ENCODE measurements at places on chromosomes 3 and 15.

- no peak for DNase-seq
Measured at GRCh38 chr3:13600950-13601691, 52.2 kb downstream of the FBLN2 start.

GRCh38 chr15:62957130-62957529 lies 85.4 kb upstream of the TPM1 start:
- DNase-seq = no peak

DNA sequence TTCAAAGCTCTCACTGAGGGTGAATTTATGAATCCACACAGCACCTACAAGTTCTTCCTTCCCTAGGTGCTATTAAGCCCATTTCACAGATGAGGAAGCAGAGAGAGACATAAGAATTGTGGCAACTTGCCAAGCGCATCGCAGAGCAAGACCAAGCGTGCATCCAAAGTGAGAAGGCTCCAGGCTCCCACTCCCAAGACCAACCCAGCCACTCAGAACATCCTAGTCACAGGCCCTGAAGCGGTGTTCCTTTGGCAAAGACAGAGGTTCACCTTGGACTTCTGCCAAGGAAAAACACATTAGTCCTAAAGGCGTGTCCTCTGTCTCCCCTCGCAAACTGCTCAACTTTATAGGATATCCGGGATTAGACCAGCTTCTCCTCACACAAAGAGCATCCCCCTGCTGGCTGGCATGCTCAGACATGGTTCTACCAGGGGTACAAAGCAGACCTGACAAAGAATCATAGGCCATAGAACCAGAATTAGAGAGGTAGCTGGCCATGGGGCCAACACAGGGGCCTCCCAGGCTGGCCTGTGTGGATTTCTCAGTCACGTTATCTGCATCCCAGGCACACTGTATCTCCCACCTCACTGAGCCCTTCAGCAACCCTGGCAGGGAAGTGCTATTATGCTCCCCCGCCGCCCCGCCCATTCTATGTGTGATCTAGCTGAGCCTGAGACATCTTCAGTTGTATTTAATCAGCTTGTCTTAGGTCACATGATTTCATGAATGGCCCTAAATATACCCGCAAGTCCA lies 160.2 kb downstream of the FOXP1 start:
- no peak for DNase-seq

DNA sequence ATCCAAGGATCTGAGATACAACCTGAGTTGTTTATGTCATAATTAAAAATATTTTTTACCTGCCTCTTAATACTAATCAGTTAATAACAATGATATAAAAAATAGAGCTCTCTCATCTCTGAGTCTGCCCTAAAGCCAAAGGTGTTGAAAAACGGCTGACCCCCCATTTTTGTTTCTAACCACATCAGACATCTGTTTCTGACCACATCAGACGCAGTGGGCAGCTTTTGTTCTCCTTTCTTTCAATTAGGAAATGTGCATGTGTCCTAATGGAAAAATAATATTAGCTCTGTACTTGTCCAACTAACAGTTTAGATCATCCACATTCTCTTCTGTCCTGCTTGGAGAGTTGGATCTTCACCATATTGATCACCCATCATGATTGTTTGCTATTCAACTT lies 144.6 kb downstream of the SHOX2 start:
- no peak for DNase-seq

DNA sequence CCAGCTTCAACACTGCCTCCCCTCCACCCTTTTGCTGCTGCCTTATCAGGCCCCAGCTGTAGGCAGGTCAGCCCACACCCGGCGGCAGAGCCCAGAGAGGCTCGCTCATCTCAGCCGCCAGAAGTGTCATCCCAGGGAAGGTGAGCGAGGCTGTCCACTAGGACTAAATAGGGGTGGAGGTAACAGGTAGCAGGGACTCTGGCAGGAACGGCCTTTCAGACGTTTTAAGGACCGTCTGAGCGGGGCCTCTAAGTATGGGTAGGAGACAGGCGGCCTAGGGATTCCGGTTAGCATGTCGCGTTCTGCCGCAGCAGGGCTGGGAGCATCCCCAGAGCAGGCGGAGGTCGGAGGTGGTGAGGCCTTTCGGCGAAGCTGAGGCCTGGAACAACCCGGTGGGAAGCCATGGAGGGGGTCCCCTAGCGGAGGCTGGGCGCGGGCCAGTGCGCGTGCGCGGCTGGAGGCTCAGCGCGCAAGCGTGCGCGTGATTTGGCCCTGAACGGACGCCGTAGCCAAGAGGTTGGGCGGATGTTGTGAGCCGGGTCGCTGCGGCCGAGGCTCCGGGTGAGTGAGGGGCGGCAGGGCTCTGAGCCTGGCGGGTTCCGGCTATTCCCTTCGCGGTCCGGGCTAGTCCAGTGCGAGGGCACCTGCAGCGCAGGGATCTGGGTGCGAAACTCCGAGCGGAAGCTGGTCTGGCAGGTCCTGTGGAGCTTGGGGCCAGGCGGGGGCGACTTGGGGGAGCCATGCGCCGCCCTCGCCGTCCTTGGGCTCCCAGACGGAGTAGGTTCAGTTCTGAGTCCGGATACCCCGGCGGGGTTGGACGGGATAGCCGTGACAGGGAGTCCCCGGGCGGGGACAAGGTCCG lies at the start of the genes MST1 and RNF123:
TSS of gene MST1 (minus strand) at position 429 of the 862 bp plus-strand sequence. CDS start 783 bp downstream, outside the sequence.
TSS of gene RNF123 (plus strand) at position 512 of the 862 bp plus-strand sequence. CDS start 1,609 bp downstream, outside the sequence.
- DNase-seq = peak; percentile 95

DNA sequence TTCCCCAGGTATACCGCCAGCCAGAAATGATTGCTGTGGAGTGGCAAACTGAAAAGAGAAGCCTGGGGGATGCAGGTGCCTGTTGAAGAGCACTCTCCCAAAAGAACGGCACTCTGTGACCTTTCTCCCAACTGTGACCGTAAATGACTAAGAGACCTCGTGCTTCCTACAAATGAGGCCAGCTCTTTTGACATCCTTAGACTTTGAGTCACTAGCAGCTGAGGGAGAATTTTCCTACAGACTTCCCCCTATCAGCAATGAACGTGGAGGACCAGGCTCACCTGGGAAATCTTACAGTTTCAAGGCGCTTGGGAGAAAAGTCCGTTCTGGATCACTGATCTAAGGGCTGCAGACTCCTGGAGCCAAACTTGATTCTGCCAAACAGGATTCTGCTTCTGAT lies 8.6 kb downstream of the AQP9 start:
- DNase-seq = no peak

DNA sequence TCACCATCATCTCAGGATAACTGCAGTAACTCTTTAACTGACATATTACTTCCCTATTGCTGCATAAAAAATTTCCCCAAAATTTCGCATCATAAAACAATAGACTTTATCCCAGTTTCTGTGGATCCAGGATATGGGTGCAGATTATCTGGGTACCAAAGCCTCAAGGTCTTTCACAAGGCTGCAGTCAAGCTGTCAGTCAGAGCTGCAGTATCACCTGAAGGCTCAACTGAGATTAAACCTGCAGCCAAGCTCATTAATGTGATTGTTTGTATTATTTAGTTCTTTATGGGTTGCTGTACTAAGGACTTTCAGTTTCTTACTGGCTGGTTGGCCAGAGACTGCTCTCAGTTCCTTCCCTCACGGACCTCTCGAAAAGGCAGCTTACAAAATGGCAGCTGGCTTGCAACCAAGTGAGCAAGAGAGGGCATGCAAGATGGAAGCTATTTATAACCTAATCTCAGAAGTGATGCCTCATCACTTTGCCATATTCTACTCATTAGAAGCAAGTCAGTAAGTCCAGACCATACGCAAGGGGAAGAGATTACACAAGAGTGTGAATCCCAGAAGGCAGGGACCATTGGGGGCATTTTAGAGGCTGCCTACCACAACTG lies 54.9 kb downstream of the DCUN1D1 start:
- no peak for DNase-seq

DNA sequence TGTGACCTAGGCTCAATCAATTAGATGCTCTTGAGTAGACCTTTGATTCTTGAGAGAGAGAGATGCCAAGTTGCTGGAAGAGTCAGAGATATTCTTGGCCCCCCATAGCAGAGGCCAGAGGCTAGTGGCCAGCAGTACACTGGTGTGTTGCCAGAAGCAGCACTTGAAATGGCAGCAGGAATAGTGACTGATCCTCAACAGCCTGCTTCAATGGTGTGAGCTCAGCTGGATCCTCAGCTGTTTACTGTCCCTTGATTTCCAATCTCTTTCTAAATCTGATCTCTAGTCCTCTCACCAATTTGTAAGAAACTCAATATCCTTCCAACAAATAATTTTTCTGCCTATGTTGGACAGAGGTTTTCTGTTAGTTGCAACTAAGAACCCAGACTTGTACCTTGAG lies 170.3 kb upstream of the CCDC54 start:
- no peak for DNase-seq

DNA sequence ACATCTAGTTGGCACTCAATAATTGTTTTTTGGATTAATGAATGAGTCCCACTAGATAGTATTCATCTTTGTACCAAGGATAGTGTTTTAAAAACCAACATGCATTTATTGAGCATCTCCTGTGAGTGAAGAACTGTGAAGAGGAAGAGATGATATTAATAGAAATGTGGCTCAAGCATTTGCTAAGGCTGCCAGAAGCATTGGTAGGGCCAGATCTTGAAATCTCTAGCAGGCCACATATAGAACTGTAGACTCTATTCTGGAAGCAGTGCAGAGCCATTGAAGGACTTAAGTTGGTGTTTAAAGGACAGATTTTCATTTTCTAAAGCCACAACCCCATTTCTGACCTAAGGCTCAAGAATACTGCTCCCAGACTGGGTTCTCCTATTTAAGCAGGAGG lies 99.0 kb downstream of the NEK11 start:
- DNase-seq = no peak

- no peak for DNase-seq
Measured at GRCh38 chr15:26083896-26084295, 220.8 kb upstream of the ATP10A start.

DNA sequence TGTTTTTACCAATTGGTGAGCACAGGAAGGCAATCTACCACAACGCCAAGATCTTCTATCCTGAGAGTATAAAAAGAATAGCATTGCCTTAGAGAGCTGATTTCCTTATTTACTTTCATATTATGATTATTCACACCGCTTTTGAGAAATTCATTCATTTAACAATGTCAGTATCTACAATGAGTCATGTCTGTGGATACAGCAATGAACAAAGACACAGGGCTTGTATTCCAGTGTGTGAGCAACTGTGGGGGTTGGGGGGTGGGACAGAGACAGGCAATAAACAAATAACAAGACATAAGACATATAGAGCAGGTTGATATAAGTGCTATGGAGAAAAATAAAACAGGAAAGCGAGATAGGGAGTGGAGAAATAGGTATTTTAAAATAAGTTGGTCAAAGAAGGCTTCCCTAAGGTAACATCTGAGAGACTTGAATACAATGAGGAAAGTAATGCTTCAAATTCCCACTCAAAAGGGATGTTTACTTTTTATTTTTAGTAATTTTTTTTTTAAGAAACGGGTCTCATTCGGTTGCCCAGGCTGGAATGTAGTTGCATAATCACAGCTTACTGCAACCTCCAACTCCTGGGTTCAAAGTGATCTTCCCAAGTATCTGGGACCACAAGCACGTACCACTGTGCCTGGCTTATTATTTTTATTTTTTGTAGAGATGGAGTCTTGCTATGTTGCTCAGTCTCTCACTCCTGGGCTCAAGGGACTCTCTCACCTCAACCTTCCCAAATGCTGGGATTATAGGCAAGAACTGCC lies 45.7 kb downstream of the PGBD4 start:
- no peak for DNase-seq

DNA sequence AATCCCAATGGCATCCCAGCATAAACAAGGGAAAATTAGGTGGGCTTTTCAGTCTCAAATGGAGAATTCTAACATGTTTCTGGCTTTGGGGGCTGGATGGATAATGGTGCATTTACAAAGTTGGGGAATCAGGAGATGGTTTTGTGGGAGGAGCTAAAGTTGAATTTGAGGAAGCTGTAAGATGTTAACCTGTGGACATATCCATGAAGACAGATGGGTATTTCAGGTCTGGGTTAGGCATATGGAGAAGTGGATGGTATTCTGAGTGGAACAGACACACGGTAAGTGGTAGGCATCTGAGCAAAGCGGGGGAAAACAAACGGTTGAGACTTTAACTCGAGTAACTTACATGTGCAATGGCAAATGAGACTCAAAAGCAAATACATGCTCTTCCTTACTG lies 1.7 kb upstream of the LMLN start:
- no peak for DNase-seq

GRCh38 chr3:11953778-11954177 lies 50.4 kb upstream of the SYN2 start:
- DNase-seq = no peak

- DNase-seq = no peak
Measured at GRCh38 chr3:56101576-56101975, 366.7 kb downstream of the ERC2 start.

GRCh38 chr3:66115858-66116654 lies 77.3 kb upstream of the MAGI1 start:
- no peak for DNase-seq

GRCh38 chr15:88690331-88690730 lies 51.5 kb downstream of the ISG20 start:
- no peak for DNase-seq

DNA sequence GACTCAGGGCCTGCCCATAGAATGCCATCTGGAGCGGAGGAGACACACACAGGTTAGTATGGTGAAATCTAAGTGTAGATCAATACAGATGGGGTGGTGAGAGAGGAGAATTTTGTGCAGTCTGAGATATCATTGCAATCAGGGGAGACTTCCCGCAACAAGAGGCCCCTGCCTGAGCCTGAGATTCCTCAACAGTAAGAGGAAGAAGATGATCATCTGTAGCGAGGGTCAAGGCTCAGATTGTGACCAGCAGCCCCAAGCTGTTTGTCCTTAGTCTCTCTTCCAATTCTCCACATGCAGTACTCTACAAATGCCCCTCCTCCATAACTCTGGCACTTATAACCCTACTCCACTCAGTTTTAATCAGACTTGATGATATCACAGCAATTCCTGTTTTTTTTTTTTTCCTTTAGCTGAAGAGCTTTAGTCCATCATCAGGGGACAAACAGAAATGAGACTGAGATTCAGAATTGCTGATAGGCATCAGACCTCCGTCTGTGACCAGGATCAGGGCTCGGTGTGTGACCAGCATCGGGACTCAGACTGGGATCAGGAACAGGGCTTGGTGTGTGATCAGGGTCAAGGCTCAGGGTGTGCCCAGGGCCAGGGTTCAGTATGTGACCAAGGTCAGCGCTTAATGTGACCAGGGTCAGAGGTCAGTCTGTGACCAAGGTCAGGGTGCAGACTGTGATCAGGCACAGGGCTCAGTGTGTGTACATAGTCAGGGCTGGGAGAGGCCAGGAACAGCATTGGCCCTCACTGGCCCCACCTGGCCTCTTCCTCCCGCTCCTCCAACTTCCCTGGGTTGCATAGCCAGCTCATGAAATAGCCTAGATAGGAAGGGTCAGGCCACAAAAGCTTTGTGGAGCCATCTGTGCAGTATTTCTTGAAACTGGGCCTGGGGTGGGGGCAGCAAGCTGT lies 14.1 kb downstream of the LOXL1 start:
- DNase-seq = no peak

Data from activated CD4-positive, alpha-beta T cell treated with anti-CD3 and anti-CD28 coated beads, Interleukin-2, Interleukin-6, amounts not matched to agents 100 ng/mL and 50 ng/mL, durations not matched to agents 16 hours and 8 hours (primary cell).